ENCODE measurements at places on chromosomes 4 and X.

- no peak for DNase-seq
Observed at GRCh38 chr4:156751486-156751885, 220.1 kb downstream of the PDGFC start.

GRCh38 chr4:5808081-5808741 lies 84.7 kb downstream of the CRMP1 start:
- DNase-seq, result no peak

GRCh38 chr4:87270144-87270543 lies 49.7 kb upstream of the KLHL8 start:
- DNase-seq, result peak; percentile 37

DNA sequence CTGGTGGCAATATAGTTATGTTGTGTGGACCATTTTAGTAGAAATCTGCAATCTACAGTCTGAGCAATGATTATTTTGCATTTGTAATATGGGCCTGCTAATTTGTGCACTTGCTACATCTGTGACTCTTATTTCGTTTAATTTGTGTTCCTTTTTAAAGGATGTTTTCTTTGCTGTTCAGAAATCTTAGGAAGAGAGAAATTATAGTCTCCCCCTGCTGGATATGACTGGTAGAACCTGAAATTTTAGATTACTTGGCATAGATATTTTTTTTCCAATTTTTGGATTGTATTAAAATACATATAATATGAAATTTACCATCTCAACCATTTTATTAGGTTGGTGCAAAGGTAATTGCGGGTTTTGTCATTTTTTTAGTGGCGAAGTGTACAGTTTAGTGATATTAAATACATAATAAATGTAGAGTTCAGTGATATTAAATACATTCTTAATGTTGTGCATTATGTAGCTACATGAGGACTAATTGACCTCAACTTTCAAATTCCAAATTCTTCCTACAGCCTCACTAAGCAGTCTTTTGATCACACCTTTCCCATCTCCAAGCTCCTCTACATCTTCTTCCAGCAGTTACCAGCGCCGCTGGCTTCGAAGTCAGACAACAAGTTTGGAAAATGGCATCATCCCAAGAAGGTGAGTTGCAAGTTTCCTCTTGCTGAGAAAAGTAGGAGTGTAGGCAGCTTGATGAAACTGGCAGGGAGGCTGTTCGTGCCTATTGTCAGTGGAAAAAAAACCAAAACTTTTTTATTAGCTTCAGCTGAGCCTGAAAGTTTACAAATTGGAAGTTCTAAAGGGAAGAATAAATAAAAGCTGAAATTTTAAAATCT lies 82.2 kb downstream of the FNIP2 start:
- DNase-seq, result peak; percentile 39

GRCh38 chrX:34893741-34894140 lies 48.9 kb upstream of the FAM47B start:
- no peak for DNase-seq

- DNase-seq, result no peak
Observed at GRCh38 chr4:129334136-129334535, 238.2 kb downstream of the C4orf33 start.

DNA sequence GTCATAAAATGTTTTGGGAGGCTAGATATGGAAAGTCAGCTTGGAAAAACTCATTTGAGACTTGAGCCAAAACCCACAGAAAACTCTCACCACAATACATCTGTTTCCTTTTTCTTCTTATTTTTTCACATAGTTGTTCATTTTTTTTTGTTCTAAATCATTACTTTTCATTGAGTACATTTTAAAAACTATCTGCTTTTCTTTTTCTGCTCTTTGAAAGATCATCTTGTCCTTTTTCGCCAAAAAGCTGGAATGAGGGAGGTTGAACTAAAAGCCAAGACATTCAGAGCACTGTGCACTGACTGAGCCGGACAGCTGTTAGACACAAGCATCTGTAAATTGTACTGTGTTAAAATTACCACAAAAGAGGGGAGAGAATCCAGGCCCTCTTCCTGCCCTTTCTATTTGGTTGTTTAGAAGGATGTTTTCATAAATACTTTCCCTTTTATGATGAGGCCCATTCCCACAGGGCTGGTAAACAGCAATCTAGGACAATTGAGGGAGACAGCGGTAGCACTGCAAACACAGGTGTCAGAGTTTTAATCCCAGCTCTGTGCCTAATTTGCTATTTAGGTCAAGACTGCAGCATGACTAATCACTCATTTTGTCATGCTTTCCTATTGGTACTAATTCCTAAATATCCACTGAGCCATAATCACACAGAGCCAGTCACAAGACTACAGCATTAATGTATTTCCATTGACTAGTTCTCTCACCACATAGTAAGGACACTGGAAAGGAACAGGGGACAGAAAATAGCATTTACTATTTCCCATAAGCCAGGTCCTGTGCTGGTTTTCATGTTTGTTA lies 7.3 kb upstream of the RNF150 start:
- DNase-seq, result no peak

Data from GM12865 (cell line).